ENCODE measurements at places on chromosomes 11 and 22.

DNA sequence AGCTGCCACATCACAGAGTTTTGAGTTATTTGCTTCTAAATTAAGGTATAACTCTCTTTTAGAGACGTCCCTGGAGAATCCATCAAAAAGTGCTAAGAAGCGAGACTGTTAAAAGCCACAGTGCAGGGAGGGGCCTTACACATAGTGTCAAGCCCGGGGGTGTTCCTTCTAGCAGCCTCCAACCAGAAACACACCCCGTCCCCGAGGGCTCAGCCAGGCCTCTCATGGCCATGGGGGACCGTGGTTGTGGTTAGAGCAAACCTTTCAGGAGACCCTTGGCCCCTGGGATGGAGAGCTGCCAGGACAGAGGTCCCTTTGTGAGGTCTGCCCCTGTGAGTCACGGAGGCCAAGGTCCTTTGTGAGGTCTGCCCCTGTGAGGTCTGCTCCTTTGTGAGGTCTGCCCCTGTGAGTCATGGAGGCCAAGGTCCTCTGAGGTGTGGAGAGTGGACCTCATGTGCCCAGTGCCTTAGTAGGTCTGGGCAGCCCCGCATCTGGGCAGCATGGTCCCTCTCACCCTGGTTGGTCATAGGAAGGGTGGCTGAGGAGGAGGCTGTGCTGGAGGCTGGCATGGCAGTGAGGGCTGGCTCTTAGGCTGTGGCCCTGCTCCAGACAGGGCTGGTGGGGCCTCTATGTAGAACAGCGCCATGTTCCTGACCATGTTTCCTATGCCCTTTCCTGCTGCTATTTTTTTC lies 5.4 kb downstream of the GNAZ start:
- DNase-seq, result no peak

- no peak for DNase-seq
These were observed 121.0 kb downstream of the WNT11 start for GRCh38 chr11:76085270-76085669.

GRCh38 chr22:17493419-17493981 lies 69.8 kb upstream of the SLC25A18 start:
- no peak for DNase-seq

- DNase-seq, result no peak
These were observed 84.7 kb upstream of the WNT7B start for GRCh38 chr22:46061501-46062231.

- no peak for DNase-seq
These were observed 25.4 kb downstream of the SAAL1 start for GRCh38 chr11:18080451-18080850.

GRCh38 chr11:73157101-73158010 lies 15.2 kb upstream of the FCHSD2 start:
- no peak for DNase-seq

DNA sequence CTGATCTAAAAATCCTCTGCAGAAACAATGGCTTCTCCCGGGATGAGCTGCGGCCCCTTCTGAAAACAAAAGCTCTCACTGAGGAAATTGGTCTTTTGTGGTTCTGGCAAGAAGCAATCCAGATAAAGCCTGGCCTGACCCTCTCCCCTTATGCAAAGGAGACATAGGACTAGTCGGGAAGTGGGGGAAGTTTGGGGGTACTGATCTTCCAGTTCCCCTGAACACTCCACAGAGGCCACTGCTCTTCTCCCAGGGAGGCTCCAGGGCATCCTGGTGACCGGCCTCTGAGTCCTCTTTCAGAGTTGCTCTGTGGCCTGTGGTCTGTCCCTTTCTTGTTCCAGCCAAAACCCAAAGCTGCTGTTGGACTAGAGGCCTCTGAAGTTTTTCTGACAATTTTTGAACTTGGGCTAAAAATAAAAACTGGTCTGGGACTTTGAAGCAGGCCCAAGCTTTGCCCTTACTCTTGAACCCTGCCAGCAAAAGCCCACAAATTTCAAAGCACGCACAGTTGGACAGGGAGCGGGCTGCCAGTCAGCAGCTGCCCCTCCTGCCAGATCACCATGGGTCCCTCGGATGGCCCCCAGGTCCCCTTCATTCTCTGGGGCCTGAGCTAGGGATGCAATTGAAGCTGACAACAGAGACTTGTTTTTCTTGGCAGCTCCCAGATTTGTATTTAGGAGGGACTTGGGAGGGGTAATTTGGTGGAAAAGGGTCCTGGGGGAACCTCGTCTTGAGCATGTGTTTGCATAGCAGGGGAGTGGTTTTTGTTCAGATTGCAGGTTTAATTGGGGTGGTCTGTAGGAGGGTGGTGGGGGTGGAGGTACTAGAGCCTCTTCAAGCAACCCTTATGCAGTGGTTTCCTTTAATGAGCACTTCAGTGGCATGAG lies 381.6 kb upstream of the CADM1 start:
- DNase-seq, result no peak

DNA sequence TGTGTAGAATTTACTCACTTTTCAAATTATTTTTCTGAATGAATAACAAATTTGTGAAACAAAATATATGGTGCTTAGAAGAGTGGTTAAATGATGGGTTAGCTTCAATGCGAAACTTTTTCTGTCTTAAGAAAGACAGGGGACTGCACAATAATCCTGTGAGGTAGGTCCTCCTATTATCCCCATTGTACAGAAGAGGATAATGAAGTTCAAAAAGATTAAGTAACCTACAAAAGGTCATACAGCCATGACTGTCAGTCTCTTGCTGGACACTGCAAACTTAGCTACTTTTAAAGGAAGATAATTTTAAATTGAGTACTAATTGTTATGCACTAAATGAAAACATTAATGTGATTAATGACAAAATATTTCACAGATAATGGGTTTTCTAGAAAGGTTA lies 5.0 kb downstream of the OOSP3 start:
- DNase-seq, result no peak

DNA sequence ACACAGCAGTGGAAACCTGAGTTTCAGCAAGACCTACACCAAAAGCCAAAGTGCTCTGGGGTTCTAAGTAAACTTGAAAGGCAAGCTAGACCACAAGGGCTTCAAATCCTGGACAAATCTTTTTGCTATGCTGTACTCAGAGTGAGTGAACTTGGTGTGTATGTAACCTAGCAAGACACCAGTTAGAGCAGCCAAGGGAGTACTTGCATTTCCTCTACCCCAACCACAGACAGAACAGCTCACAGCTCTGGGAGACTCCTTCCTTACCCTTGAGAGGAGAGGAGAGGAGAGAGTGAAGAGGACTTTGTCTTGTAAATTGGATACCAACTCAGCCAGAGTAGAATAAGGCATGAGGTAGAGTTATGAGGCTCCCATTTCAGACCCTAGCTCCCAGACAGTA lies 71.4 kb downstream of the CTSC start:
- DNase-seq, result no peak

DNA sequence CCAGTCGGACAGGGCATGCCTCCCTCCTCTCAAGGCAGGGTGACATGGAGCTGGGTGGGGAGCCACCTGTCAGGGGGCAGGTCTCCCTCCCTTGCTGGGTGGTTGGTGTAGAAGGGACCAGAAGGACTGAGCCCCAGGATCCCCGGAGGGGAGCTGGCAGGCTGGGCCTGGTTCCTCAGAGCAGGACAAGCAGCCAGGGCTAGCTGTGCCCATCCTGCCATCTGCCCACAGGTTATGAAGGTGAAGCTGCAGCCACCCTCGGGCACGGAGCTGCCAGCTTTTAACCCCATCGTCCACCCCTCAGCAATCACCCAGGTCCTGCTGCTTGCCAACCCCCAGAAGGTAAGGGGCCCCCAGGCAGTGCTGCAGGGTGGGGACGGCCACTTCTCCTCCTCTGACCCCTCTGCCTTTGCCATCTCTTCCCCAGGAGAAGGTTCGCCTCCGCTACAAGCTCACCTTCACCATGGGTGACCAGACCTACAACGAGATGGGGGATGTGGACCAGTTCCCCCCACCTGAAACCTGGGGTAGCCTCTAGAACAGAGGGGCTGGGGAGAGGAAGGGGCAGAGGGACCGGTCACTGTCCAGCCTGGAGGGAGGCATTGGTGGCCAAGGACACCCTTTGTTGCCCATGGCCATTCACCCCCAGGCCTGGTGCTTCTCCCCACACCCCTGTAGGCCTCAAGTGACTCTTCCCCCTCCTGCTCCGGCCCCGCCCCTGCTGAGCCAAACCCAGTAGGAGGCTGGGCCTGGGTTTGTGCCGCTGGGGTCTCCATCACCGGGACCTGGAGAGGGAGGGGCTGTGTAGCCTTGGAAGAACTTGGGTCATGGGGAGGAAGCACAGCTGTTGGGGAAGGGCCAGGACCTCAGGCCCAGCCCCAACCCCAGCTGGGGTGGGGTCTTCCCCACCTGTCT lies 7.0 kb upstream of the SH3BP1 start:
- peak; percentile 69 for DNase-seq

DNA sequence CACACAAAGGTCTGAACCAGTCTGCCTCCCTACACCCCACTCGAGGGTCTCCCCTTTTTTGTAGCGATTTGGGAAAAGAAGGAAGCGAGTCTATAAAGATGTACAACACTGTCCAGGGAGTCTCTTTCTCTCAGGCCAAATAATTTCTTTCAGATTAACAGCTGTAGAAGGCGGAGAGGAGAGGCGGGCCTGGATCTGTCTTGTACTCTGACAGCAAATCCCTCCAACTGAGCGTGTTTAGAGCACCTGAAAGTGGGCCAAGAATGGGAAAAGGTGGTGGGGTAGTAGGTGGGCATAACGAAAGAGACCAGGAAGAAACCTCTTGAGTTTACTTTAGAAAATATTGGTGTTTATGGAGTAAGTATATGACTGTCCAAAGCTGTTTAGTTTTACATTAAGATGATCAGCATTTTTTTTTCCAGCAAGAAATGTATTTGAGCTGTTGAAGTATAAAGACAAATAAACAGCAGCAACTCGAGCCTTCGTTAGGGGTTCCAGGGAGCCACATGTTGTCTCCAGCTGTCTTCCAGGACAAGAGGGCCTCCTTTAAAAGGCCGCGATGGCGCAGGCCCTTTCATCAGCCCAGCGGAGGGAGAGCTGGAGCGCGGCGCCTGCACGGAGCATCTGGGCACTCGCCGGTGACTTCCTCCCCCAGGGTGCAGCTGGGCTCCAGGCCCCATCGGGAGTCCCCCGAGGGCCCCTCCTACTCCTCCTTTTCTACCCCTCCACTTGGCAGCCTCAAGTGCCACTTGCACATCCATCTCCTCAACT lies 34.9 kb downstream of the SCUBE1 start:
- DNase-seq, result no peak

- no peak for DNase-seq
These were observed 1330.6 kb downstream of the BRD1 start for GRCh38 chr22:48496987-48497650.

DNA sequence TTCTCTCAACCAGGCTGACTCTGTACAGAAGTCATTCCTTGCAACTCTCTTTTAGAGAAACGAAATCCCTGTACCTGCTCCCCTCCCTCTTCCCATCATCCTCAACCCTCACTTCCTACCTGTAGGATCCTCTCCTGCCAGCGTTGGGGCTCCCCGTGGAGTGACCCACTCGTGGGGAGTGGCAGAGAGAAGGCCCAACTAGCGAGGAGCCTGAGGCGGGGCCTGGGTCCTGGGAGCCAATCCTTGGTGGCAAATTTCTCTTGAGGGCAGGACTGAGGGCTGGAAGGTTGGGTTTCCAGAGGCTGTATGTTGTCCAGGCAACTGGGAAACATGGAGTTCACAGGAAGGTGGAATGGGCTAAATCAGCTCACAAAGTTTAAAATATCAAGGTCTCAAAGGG lies 10.4 kb downstream of the NHERF4 start:
- no peak for DNase-seq

GRCh38 chr11:63517156-63517555 lies 11.3 kb downstream of the LGALS12 start:
- no peak for DNase-seq

DNA sequence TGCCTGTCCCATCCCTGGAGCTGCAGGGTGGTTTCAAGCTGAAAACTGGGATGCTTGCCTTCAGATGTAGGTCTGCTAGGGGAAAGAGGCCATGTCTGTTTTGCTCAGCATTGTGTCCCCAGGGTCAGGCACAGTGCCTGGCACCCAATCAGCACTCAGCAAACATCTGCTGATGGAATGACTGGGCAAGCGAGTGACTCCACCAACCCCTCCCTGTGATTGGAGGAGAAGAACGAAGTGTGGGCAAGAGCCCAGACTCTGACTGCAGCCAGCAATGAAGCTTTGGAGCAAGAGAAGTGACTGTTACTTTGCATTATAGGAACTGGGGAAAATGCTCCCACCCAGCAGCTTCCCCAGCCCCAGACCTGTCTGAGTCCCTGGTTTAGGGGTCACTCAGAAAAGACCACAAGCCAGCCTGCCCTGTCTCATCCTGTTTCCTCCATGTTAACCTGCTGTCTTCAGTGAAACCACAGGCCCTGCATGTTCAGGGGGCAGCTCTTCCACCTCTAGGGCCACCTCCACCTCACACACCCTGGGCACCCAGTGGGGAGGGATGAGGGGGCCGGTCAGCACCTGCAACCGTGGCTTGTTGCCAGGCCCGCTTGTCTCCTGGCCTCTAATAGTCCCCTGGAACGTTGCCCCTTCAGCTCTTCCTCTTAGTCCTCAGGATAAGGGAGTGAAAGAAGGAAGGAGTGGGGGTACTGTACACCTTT lies 147.4 kb downstream of the TRIM29 start:
- DNase-seq, result no peak

DNA sequence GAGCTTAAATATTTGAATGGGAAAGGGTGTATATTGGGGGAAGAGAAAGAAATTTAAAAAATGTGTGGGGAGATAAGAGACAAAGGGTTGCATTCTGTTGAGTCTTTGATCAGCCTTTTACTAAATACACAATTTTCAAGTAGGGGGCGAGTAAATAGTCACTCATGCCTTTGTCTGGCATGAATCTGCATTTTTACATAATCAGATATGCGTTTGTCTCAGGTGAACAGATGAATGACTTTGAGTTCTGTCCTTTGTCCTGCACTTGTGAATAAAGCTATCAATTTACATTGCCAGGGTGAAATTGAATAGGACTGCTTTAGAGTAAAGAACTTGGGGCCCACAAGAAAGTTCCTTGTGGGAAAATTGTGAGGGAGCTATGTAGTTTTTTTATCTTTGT lies 523.6 kb upstream of the LUZP2 start:
- DNase-seq, result no peak

- DNase-seq, result no peak
These were observed 498.6 kb upstream of the ISX start for GRCh38 chr22:34567367-34567766.

- DNase-seq, result peak; percentile 37
These were observed 827 bp upstream of the TNNT3 start for GRCh38 chr11:1918436-1919315.

GRCh38 chr11:456533-456932 lies 6.5 kb downstream of the PTDSS2 start:
- peak; percentile 71 for DNase-seq

All from activated CD4-positive, alpha-beta T cell treated with anti-CD3 and anti-CD28 coated beads for 36 hours (primary cell).